ENCODE measurements at places on chromosomes 1 and 21.

DNA sequence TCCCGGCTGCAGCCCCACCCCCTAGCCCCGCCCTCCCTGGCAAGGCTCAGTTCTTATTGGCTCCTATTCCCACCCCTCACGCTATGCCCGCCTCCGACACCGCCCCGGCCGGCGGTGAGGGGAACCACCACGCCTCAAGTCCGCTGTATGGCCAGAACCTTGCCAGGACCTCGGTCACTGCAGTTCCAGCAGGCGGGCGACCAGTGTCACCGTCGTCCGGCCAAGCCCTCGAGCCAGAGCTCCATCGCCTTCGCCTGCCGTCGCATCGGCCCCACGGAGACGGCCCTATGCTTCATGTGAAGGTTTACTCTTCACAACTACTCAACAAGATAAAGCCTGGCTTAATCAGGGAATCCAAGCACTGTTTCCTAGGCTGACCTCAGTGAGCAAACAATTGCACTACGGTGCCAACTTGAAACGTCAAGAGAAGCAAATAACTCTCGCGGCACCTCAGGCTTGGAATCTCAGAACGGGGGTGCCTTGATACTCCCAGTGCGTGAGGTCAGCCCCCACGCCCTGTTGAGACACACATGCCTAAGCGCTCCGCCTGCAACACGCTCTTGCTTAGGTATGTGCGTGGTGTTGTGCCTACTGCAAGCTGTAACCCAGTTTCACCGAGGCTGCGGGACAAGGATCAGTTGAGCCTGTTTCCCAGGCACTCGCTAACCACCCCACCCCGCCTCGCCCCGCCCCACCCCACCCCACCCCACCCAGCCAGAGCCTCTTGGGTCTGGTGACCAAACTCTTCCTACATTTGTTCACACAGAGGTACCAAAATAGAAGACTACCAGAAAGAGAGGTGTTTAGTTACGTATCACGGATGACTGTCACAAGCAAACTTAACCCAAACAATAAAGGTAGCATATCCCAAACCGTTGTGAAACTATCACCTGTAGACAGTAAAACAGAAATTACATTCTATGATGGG lies 498 bp upstream of the DENND2C start:
- DNase-seq: peak; percentile 87

DNA sequence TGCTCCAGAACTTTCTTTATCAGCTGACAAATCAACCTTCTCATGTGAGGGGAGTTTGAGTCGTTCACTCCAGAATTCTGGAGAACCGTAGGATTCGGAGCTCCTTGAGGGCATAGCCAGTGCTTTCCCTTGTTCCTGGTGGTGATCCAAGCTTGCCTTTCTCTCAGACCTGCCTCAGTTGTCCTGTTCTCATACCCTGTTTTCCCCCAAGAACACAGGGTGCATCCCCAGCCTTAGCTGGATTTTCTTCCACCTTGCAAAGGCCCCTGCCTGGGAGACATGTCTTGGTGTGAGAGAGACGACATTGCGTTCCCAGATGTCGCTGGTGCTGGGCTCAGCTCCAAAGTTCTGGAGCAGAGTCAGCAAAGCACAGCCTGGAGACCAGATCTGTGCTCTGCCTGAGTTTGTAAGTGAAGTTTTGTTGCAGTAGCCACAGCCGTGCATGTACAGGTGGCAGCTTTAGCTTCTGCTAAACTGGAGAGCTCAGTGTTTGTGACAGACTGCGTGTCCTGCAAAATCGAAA lies 40.0 kb downstream of the ABCG1 start:
- DNase-seq: no peak

DNA sequence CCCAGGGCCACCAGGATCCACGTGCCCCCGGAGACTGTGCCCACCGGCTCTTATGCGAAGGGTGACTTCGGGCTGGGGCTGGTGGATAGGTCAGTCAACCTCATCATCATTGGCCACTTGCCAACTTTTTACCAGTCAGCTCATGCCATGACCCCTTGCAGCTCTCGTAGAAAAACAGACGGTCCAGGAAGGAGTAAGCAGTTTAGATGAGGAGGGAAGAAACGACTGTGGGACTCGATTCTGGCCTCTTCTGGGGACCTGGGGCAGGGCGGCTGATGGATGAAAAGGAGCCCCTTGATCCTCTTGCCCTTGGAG lies 41.0 kb downstream of the UBASH3A start:
- no peak for DNase-seq

DNA sequence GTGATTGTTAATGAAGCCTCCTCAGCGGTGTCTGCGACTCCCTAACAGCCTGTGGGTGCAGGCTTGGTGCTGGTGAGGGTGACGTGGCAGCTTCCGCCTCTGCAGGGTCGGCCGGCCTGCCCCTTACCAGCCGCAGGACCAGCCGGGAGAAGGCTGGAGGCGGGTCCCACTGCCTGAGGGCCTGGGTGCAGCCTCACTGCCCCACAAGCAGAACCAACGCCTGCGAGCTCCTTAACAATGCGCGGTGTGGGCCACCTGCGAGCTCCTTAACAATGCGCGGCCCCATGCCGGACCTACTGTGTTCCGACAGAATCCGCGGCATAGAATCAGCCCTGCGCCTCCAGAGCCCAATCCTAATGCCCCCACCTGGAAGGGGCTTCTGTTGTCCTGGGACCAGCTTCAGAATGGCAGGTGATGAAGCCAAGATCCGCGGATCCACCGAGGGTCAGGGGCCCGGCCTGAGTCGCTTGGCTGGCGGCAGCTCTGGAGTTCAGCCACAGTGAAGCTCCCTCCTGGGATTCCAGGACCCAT lies 54.4 kb upstream of the AJAP1 start:
- no peak for DNase-seq

- DNase-seq: no peak
These were observed 11.4 kb upstream of the MTARC1 start for GRCh38 chr1:220775240-220775853.

GRCh38 chr1:161115132-161115711 lies 2.6 kb downstream of the PFDN2 start:
- no peak for DNase-seq

DNA sequence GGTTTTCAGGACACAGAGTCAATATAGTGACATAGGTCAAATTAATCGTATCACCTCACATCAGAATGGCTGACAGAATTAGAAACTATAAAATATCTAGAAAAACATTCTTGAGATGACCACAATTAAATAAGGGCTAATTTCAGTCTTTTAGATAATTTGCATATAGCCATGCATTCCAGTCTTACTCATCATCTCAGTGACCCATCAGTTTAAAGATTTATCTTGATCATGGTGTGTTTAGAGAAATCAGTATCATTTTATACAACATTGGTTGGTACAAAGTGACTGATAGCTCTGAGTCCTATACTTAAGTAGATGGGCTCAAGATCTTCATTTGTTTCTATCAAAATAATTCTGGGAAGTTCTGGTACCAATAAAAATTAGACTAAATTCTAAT lies 262.3 kb upstream of the SNX7 start:
- no peak for DNase-seq

Data from CD4-positive, alpha-beta T cell treated with Interleukin-1 beta for 1 hour (primary cell).